ENCODE measurements at places on chromosomes 7 and 10.

DNA sequence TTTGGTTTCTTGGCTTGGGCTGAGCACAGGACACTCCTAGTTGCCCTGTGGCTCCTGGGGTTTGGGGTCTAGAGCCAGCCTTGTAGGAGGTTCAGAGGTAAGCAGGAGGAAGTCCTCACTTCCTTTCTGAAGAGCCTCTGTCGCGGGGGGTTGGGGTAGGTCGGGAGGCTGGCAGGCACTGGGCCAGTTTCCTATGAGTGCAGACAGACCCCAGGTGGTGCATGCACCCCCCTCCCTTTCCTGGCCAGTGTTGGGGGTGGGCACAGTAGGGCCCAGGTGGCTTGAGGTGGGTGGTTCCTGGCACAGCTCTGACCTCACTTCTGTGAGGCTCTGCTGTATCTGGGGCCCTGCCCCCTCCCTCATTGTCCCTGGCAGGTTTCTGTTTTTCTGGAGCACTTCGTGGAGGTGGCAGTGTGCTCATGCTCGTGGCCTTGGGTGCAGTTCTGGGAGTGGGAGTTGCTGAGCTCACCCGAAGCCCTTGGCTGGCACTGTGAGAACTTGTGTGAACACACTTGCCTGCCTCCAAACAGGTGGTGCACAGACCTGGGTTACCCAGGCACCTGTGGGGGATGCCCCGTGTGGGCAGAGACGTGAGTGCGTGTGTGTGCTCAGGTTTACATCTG lies 1.8 kb downstream of the PALD1 start:
- no peak for DNase-seq

- DNase-seq: no peak
These were observed 63.5 kb downstream of the UBE2H start for GRCh38 chr7:129889133-129889844.

DNA sequence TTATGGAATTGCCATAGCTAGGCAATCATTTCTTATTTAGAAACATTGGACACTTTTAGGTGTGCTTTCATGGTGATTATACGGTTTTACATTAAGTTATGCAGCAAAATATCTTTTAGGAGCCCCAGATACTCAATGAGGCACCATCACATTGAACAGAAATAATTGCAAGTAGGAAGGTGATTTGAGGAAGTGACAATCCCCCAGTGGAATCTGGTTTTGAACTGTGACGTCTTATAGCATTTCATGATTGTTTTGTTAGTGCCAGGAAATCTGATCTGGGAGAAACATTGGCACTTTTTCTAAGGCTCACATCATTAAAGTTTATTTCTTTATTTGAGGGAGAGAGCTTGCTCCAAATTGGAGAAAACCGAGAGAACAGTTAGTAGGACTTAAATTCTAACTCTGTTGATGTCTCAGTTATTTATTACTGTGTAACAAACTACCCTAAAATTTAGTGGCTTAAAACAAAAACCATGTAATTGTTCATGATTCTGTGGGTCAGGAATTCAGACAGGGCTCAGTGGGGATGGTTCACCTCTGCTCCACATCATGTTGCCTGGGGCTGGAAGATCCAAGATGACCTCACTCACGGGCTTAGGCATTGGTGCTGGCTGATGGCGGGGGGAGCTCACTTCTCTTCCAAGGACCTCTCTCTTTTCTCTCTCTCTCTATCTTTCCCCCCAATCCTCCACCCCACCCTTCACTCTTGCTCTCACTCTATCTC lies 78.2 kb upstream of the STEAP1B start:
- DNase-seq: no peak

DNA sequence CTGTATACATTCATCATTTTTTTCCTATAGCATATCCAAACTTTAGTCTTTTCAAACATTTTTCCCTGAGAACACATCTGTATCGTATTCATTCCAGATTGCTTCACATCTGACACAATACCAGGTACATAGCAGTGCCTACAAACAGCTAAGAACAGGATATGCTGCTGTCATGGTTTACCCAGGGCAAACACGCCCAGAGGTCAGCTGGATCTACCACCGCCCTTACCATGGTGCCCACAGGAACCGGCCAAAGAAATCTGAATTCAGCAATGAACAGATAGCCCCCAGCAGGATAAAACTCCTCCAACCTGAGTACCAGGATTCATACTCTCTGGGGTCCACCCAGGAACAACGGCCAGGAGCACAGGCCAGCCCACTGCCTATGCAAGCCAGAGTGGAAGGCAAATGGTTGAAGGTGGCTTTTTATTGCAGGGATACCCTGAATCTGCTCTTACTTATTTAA lies 43.0 kb downstream of the TNS3 start:
- DNase-seq: no peak

GRCh38 chr7:38975944-38976392 lies 1.7 kb upstream of the POU6F2 start:
- DNase-seq: no peak

DNA sequence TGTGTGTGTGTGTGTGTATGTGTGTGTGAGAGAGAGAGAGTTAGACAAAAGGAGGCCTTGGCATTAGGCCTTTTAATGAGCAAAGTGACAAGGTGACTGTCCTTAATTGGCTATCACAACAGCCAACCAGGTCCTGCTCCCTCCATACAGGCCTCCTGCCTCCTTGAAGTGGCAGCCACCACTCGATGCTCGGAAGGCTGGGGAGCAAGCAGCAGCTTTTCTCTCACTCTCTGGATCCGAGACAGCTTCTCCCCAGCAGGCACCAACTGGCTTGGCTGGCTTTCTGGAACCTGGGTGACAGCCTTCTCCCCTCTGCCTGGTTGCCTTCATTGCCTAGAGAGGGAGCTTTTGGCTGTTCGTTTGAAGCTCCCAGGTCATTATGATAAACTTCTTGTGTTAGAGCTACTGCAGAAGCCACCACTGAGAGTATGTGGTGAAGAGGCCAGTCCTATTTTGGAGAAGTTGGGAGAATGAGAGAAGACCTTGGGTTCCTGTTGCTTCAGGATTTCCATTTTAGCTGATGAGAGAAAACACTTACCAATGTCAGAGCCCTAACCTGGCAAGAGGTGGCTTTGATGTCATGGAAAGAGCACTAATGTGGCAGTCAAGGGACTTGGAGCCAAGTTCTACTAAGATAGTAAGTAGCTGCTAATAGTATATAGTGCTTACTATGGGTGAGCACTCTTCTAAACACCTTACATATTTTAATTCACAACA lies 37.6 kb downstream of the RPS24 start:
- no peak for DNase-seq

DNA sequence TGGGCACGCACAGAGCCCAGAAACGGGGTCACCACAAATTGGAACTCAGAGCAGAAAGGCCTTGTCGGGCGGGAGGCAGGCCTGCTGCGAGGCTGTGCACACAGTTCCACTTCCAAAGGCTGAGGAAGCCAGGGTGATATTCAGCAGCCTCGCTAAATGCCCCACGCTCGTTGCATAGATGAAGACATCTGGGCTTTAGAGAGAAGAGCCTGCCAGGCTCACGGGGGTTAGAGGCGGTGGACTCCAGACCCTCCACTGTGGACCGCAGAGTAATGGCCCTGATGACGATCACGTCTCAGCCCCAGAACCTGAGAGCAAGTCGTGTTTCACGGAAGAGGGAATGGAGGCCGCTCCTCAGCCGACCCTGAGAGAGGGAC lies 104.2 kb downstream of the DNAJB6 start:
- no peak for DNase-seq

- DNase-seq: no peak
These were observed 281.7 kb downstream of the SORCS3 start for GRCh38 chr10:104922810-104923209.

DNA sequence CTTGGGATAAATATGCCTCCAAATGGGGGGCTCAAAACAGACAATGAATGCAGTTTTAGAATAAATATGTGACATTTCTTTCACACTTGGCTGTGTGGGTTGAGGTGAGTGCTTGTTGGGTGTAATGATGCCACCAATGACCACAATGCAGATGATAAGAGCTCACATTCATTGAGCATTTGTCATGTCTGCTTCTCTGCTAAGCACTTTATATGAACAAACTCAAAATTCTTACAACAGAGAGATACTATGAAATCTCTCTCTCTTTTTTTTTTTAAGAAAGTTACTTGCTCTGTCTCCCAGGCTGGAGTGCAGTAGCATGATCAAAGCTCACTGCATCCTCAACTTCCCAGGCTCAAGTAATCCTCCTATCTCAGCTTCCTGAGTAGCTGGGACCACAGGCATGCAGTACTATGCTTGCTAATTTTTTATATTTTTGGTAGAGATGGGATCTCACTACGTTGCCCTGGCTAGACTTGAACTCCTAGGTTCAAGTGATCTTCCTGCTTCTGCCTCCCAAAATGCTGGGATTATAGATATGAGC lies 185.4 kb downstream of the JCAD start:
- DNase-seq: no peak

DNA sequence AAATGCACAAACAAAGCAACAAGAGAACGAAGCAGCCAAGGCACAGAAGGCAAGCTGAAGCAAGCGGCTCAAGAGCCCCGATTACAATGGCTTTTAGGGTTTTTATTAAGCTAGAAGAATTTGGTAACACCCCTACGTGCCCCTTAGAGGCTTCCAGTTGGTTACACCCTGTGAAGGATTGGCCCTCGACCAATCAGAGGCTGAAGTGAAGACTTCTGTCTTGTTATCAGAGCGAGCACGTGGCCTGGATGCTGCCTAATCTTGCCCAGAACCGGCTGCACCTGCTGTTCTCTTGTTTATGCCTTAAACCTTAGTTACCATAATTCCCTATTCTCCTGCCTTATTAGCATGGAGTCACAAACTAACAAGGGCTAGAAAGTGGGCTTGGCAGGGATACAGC lies 21.4 kb downstream of the KCNK18 start:
- DNase-seq: no peak

DNA sequence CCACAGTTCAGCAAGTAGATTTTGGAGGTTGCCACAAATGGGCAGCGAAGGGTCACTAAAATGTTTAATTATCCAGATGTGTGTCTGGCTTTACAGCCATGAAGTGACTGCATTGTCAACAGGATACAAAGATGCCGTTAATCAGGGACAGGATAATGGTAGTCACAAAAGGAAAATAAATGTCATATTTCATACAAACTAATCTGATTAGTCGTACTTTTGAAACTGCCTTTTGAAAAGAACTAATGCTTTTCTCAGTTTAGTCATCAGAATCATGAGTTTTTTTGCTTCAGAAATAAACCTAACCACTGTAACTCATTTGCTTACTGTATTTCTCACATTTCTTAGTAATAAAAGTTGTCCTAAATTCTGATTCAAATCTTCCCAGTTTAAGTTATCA lies 22.2 kb upstream of the WNT16 start:
- DNase-seq: no peak

GRCh38 chr10:80108576-80109239 lies 23.8 kb upstream of the PLAC9 start:
- DNase-seq: no peak

- no peak for DNase-seq
These were observed 176.8 kb downstream of the PDE1C start for GRCh38 chr7:31893365-31893764.

DNA sequence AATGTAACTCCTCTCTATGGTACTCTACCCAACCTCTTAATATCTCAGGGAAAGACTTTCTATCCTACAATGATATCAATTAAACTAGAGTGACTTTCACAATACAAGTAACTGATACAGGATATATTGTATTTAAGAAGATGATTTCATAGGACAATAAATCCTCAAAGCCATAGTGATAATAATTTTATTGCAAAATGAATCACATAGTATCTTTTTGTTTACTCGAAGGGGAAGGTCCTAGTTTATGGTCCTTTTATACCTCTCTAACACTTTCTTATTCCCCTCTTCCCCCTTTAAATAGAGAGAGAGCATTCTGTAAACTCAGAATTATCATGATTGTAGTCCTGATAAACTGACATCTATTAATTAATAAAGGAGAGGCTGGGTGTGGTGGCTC lies 56.4 kb downstream of the TMEM106B start:
- DNase-seq: no peak

- no peak for DNase-seq
These were observed 26.0 kb upstream of the HIBADH start for GRCh38 chr7:27688646-27689045.

GRCh38 chr10:56012101-56012500 lies 349.0 kb downstream of the ZWINT start:
- DNase-seq: no peak

- DNase-seq: no peak
These were observed 28.9 kb downstream of the PARP12 start for GRCh38 chr7:140033779-140034363.

GRCh38 chr7:93147363-93147762 lies 822 bp downstream of the SAMD9L start:
- DNase-seq: peak; percentile 5

GRCh38 chr10:9294132-9294663 lies 1239.7 kb downstream of the GATA3 start:
- no peak for DNase-seq

Measured in occipital lobe (tissue), 3 donors.